Brain (organoid and tissue), 16 donors: ENCODE measurements at places on chromosomes 5 and 9.

- peak; percentile 27 for DNase-seq
These were observed 499 bp downstream of the FBLL1 start for GRCh38 chr5:168529374-168530234.

GRCh38 chr5:100746730-100747129 lies 156.4 kb downstream of the ST8SIA4 start:
- no peak for DNase-seq

- no peak for DNase-seq
These were observed 52.8 kb downstream of the ARHGEF28 start for GRCh38 chr5:73678807-73679206.

DNA sequence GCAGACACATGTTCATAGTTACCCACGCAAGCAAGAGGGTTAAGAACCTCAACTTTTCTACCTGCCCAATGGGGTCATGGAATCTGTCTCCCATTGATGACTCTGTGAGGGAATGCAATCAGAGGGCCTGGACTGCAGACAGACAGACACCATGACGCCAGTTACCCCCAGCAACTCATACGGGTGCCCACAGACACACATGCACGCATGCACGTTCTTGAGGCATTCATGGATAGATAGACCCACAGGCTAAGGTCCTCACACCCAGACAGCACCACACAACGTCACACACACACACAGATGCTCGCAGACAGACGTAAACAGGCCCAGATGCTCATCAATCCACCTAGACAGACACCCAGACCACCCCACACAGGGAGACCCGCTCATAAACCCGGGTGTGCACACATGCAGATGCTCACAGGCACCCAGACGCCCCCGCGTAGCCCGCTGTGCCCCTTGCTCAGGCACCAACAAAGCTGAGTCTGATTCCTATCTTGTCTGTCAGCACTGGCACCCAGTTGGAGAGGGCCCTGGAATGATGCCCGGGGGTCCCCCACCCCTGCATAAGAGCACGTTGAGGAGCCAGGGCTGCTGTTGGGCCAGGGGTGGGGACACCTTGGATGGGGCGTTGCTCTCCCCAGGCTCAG lies 23.6 kb downstream of the LHX2 start:
- no peak for DNase-seq

- no peak for DNase-seq
These were observed 8.9 kb upstream of the FBXW11 start for GRCh38 chr5:172015346-172015745.
